ENCODE measurements at places on chromosomes 12 and 14. TPM values are rescaled to one million over a fixed set of nuclear protein-coding genes. Genes with fewer than 3 reads are reported as not detected.
A peak's percentile ranks its signal among the peaks of the same experiment; 100 is the strongest.

DNA sequence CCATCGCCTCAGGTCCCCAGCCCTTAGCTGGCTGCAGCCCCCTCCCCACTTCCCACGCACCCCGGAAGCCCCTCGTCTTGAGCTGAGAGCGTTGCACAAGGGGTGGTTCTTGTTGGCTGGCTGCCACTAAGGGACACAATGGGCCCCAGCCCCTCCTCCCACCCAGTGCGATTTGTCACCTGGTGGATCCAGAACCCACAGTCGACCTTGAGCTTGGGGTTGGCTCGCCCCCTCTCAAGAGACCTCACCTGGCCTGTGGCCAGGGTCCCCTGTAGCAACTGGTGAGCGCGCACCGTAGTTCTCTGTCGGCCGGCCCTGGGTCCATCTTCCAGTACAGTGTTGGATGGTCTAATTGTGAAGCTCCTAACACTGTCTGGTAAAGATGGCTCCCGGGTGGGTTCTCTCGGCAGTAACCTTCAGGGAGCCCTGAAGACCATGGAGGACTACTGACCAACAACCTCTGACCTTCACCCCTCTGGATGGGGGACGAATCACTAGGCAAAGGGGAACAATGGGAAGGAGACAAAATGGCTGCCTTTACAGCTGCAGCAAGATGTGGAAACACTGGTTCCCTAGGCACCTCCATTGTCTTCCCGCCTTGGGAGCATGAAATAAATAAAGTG is 6.6 kb downstream of the PHB2 start:
- DNase-seq: no peak

DNA sequence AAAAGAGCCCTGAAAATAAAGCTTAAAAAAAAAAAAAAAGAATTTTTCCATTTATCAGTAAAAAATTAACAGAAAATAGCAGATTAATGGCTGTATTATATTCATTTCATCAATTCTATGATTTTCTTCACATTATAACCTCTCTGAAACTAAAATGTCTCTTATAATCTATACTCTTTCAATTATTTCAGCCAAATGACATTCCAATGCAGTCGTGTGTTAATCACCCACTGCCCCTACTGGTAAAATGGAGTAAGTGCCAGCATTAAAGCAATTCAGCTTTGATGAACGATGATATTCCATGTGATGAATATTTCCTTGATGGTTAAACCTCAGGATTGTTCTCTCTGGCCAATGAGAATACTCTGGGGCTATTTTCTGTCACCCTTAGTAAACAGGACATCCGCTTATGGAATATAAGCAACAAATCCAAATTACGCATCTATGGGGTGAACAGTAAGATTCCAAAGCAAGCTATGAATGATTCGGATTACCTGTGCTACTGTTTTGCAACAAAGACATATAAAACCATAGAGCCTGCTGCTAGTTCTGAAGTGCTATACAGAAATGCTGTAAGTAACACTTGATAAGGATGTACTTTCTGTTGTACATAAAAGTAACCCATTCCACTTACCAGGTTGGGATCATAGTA is 20.3 kb upstream of the SYCP3 start:
- DNase-seq: peak; percentile 41

DNA sequence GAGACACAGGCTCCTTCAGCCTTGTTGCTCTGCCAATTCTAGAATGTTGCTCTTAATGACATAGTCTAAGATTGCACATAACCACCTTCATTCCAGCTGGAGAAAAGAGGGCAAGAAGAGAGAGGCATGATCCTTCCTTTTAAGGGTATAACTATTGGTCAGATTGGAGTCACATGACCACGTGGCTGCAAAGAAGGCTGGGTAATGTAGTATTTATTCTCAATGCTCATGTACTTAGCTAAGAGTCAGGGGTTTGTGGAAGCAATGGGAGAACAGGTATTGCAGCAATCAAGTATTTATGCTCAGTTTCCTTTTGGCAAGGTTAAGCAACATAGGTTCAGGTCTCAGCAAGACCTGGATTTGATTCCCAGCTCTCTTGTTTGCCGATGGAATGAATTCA is 298.8 kb upstream of the TBX3 start:
- no peak for DNase-seq

DNA sequence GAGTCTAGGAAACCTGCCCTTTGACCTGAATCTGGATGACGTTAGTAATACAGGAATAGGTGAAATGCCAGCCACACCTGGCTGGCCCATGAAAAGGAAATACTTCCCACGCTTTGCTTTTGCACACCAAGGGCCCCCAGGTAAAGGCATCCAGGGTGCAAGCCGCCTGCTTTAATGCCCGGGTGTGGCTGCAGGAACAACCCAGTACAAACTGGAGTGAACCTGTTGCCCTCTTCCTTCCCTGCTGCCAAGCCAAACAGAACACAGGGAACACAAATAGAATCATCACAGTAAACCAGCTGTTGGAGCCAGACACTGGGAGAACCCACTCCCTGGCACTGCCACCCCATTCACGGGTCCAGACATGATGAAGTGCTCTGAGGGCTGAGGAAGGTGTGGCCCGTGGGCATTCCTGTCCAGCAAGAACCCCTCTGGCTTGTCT is 24.2 kb upstream of the FOS start:
- DNase-seq: no peak

GRCh38 chr12:66808606-66809005 is 129.7 kb upstream of the GRIP1 start:
- DNase-seq: no peak

DNA sequence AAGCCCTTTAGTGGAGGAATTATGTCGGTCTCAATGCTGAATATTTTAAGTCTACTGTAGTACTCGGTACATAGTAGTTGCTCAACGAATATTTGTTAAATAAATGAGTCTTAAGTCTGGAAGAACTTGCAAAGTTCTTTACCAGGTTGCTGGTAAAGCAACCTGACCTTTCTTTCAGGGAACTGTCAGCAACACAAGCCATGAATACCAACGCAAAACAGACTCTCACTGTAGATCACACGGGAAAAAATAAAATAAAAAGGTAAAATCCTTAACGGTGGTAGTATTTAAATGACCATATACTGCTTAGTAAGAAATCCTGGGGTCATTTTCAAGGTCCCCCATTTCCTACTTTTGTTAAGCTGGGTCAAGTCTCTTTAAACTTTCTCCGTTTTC is 447 bp upstream of the NUBPL start:
- DNase-seq: no peak

DNA sequence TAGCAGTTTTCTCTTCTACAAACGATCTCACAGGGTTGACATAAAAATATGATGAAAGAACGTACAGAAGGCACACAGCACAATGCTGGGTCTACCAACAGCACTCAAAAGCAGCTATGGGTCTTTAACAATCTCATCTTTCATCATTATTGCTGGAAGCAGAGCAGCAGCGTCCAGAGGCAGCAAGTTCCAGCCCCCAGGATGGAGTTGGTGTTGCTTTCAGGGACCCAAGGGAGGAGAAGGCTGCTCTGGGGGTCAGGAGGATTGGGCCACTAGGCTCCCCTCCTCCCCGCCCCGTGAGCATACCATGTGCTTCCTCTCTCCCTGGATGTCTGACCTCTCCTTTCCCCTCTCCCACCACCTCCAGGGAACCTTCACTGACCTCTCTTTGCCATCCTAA is 13.3 kb downstream of the KCTD10 start:
- DNase-seq: no peak

The MYO1H gene
- polyA plus RNA-seq: not detected

DNA sequence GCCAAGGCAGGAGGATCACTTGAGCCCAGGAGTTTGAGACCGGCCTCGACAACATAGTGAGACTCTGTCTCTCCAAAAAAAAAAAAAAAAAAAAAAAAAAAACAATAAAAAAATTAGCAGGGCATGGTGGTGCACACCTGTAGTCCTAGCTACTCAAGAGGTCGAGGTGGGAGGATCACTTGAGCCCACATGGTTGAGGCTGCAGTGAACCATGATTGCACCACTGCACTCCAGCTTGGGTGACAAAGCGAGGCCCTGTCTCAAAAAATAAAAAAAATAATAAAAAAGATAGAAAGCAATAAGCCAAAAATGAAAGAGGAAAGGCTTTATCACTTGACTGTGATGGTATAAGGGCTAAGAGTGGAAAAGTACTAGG is 10.2 kb upstream of the PEBP1 start:
- no peak for DNase-seq

- DNase-seq: no peak
Observed at GRCh38 chr12:116959845-116960514, 49.2 kb downstream of the FBXW8 start.

GRCh38 chr12:13383379-13383778 is 186.9 kb downstream of the EMP1 start:
- DNase-seq: no peak

The CATSPERB gene
- not detected for polyA plus RNA-seq

The CMTM5 gene
- polyA plus RNA-seq: 0.86 TPM

GRCh38 chr12:16914853-16915252 is 308.9 kb upstream of the LMO3 start:
- no peak for DNase-seq

- DNase-seq: no peak
Observed at GRCh38 chr14:80464531-80465149, 253.3 kb upstream of the DIO2 start.

DNA sequence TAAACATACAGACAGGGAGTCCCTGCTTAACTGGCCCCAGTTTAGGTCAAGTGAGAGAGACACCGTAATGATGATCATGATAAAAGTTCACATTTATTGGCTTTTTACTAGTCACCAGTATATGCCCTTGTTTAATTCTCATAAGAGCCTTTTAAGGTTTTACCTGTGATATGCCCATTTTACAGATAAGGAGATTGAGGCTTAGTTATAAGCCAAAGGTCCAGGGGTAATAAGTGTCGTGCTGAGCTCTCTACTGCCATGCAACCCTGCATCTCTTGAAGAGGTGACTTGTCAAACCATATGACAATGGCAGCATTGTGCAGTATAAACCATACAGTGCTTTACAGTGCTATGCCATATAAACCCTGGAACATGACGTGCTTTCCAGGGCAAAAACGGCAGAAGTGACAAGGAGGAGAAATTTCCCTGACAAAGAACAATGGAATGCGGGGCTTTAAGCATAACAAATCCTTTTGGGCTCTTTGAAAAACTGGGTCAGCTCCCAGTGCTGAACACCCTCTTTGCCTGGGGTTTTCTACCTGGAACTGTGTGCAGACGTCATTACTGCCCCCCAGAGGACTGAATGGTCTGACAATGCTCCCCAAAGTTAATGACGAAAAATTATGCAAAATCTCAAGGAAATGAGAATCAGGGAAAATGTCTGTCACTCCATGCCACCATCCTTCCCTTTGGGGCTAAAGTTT is 59.7 kb upstream of the C14orf132 start:
- no peak for DNase-seq

DNA sequence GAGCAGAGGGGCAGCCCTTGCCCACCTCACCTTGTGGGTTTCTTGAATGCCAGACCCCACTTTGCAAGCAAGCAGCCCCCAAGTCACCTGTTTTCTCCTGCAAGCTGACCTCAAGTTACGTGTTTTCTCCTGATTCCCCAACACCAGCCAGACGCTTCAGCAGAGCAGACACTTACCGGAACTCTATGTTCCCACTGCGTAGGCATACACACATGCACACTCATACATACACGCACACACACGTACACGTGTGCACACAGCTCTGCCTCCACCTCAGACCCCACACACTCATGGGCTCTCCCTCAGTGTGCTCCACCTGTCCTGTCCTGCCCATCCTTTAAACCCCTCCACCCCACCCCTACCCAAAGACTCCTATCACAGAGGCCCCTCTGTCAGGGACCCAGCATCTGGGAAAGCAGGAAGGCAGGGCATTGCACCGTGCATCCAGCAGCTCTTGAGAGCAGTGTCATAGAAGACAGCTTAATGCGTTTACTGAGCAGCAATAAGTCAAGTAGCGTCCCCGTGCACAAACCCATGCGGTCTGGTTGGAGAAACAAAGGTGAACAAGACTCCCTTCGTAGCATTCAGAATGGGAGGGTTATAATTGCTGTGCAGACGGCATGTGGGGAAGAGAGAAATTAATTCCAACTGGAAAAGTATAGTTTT is 44.4 kb downstream of the TMEM63C start:
- DNase-seq: no peak

The CCDC196 gene
- not detected for polyA plus RNA-seq

The RNASE3 gene
- not detected for polyA plus RNA-seq

GRCh38 chr12:69906411-69907216 is 81.6 kb downstream of the MYRFL start:
- DNase-seq: peak; percentile 7

- DNase-seq: no peak
Observed at GRCh38 chr14:47490766-47491165, 184.6 kb downstream of the MDGA2 start.

- DNase-seq: no peak
Observed at GRCh38 chr14:67567654-67568053, 32.4 kb downstream of the PIGH start.

The SSPN gene
- polyA plus RNA-seq: 4.1 TPM

- no peak for DNase-seq
Observed at GRCh38 chr12:52236386-52237050, 3.5 kb downstream of the KRT7 start.

The PPP4R4 gene
- polyA plus RNA-seq: 0.09 TPM

The ANO6 gene
- 19.6 TPM for polyA plus RNA-seq

DNA sequence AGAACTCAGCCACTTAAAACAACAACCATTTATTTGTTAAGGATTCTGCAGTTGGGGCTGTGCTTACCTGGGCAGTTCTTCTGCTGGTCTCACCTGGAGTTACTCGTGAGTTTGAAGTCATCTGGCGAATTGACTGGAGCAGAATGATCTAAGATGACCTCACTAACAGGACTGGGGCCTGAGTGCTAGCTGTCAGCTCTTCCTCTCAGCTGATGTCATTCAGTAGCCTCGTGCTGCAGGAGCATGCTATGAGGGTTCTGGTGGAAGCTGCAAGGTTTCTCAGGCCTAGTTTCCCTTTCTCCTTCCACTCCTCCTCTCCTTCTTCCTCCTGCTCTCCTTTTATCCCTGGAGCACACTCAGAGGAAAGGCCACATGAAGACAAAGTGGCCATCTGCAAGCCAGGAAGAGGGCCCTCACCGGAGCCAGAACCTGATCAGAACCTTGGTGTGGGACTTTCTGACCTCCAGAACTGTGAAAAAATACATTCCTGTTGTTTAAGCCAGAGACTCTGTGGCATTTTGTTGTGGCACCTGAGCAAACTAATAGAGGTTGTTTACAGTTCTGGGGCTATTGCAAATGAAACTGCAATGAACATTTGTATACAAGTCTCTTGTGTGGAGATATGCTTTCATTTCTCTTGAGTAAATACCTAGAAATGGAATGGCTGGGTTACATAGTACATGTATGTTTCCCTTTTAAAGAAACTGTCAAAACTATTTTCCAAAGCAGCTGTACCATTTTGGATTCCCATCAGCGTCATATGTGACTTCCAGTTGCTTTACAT is 21.9 kb upstream of the MAP3K9 start:
- no peak for DNase-seq

All from naive B cell (primary cell).